ENCODE measurements at places on chromosomes 6 and 20.
A peak's percentile ranks its signal among the peaks of the same experiment; 100 is the strongest.

- no peak for DNase-seq
Observed at GRCh38 chr6:135094403-135094821, 39.8 kb upstream of the HBS1L start.

DNA sequence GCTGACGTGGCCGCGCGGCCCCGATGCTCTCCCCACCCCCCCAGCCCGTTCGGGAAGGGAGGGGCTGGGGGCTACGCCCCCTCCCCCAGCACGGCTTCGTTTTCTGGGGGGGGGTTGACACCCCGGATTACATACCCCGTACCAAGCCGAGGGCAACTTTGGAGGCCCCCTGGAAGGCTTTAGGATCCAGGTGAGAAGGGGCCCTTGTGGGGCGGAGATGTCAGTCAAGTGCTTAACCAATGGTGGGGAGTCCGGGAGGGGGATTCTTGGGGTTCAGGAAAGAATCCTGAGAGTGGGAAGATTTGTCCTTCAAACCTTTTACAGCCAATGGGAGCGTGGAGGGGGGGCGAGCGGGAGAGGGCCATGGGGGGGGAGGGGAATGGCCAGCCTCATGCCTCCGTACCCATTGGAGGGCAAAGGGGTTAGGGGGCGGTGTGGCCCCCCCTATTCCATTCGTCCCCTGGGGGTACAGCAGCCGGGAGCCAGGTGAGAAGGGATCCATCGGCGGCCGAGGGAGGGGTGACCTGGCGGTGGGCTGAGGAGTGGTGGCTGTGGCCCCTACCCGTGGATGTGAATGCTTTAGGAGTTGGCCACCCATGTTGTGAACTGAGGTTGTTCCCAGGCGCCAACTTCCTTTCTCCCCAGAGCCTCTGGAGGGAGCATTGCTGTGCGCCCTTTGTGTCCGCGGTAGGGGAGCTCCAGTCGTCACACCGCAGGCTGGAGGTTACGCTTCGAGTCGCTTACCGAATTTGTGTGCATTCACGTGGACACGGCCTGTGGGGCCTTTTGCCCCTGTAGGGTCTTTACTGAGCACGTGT lies 682 bp downstream of the BRD2 start:
- peak; percentile 86 for DNase-seq

GRCh38 chr20:53463101-53463972 lies 130.3 kb downstream of the ZNF217 start:
- no peak for DNase-seq

DNA sequence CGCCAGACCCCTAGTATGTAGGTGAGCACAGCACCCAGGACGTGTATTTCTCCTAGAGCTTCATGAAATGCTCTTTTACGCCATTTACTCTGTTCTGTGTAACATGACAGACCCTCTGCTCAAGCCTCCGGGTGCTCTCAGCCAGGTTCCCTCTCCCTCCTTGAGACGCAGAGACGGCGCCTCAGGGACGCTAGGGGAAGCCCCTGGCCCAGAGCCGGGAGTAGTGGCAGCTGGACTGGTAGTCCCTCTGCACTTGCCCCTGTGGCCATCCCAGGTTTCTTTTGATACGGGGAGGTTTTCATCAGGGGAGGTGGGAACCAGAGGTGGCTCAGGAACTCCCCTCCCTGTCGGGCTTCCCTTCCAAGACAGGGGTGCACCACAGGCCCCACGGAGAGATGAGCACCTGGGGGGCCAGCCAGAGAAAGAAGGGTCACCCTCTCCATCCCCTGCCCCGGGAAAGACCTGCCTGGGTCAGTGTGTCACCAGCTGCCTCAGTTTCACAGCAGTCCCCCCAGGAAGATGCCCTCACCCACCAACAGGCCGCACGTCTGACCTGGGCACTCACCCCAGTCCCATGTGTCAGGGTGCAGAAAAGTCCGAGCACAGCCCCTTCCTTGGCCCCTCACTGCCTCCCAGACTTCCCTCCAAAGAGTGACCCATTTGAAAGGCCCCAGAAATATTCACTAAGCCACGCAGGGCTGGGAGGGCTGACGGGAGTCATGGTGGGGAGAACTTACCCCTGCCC lies 58.1 kb upstream of the AFDN start:
- no peak for DNase-seq

DNA sequence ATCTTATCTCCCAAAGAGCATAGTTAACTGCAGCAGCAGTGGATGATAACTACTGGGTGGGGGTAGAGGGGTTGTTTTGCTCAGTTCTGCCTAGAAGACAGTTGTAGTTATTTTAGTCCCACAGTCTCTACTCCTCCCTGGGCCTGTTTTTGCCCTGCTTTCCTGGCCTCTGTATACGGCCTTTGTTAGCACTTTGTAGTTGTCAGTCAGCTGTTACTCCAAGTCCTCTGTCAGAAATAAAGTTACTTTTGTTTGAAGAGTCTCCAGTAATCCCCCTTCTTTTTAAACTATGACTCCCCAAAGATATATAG lies 113.9 kb downstream of the SLC16A10 start:
- DNase-seq = no peak

GRCh38 chr6:113540466-113540865 lies 316.7 kb upstream of the MARCKS start:
- no peak for DNase-seq

DNA sequence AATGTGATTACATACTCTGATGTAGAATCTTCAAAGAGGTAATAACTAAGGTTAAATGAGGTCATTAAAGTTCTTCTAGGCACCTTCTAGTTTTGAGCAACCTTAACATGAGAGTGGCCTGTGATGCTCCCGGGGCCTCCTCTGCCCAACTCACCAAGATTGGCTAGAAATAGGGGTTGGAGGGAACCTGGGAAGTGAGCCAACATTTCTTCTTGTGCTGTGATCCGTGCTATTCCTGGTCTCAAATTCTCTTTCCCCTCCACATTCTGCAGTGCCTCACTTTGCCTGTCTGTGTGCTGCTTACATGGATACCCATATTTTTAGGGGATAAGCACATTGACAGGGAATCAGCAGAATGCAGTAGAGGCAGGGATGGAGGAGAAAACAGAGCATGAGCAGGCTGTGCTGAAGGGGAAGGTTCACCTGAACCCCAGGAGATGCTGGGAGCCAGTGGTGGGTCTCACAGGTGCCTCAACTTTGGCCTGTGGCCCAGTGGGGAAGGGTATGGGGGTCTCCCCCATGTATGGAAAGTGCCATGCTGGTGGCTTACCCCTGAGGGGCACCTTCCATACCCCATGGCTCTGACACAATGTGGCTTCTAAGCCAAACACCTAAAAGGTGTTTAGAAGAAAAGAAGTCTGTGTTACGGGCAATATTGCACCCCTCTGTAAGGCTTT lies 164.7 kb upstream of the CHD6 start:
- no peak for DNase-seq

GRCh38 chr6:112214739-112215269 lies 39.6 kb downstream of the LAMA4 start:
- DNase-seq = no peak

GRCh38 chr6:45746046-45746445 lies 269.6 kb downstream of the CLIC5 start:
- DNase-seq = no peak

- no peak for DNase-seq
Observed at GRCh38 chr6:29553268-29554057, 6.1 kb downstream of the UBD start.

All from caudate nucleus (tissue), 63 donors.